ENCODE measurements at places on chromosomes 2 and 18. TPM values are rescaled to one million over a fixed set of nuclear protein-coding genes. Genes with fewer than 3 reads are reported as not detected.

DNA sequence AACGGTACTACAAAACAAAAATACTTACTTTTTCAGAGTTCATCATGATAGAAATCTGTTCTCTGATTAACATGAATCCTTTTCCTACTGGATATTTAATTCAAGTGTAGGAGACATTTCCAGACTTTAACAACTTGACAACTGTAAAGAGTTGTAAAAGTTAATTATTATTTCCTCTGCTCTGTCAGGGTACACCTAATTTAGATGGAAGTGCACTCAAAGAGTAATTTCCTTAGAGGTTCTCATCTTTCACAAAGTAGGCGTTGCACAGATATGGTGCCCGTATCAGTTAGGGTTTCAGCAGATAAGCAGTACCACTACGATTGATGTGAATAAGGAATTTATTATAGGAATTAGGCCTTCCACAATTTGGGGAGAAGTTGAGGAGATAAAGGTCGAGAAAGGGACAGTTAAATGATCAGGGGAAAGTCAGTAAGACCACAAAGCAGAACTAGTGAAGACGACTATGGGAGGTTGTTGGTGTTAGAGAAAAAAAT is 16.2 kb upstream of the PDE11A start:
- DNase-seq = no peak

GALR1 gene
- under 0.01 TPM for polyA plus RNA-seq

DNA sequence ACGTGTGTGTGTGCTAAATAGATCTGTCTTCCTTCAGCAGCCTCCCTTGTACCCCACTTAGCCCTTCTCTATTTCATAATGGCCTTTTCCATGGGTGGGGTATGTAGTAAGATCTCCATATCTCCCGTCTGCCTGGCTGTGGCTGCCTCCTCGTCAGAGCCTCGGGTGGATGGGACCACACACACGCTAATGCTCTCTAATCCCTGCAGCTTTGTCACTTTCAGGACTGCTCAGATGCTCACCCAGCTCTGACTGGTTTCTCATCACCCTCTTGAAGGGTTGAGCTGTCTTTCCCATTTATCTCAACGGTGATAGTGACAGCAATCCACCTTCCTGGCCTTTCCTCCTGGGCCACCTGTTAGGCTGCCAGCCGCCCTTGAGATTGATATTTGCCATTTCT is 95.3 kb downstream of the DCC start:
- DNase-seq = no peak

- no peak for DNase-seq
These were observed 227.6 kb downstream of the SATB2 start for GRCh38 chr2:199230091-199230490.

DNA sequence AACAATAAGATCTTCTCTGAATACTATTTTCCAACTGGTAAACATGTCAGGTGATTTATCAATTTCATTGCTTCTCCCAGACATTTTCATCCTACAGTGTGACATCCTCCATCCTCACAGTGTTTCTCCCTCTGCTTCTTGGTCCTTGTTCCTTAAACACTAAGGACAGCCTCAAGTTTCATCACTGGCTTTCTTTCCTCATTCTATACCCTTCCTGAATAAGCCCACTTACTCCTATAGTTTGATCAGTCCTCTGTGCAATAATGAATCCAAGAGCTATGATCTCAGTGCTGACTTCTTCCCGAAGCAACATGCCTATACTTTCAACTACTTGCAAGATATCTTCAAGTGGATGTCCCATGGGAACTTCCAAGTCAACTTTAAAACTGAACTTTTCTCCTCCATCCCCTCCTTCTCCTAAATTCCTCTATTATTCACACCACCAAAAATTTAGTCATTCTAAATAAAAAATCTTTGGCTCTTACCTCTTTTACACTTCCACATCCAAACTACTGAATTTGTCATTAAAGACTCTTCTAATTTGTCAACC is 87.6 kb downstream of the FAM228A start:
- no peak for DNase-seq

ALK gene
- polyA plus RNA-seq = 0.10 TPM

ASXL2 gene
- 2.4 TPM for polyA plus RNA-seq

DNA sequence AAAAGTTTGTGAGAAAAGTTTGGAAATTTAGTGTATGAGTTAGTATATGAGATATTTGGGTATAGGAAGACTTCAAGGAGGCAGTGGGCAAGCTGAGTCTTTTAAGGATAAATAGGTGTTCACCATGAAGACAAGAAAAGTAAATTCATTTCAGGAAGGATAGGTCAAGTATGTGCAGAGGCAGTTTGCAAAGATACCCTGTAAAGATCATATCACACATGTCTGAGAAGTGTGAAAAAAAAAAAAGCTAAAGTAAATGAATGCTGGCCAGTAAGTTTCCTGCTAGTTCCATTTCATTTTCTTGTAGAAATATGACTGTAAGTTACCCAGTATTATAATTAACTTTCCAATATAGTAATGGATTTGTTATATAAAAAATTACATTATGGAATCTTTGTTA is 131.0 kb downstream of the PHLPP1 start:
- DNase-seq = no peak

GRCh38 chr2:197200051-197200761 is 110.4 kb downstream of the ANKRD44 start:
- DNase-seq = peak; percentile 47

NOL4 gene
- polyA plus RNA-seq = 0.06 TPM

ATP8B1 gene
- 7.3 TPM for polyA plus RNA-seq

DNA sequence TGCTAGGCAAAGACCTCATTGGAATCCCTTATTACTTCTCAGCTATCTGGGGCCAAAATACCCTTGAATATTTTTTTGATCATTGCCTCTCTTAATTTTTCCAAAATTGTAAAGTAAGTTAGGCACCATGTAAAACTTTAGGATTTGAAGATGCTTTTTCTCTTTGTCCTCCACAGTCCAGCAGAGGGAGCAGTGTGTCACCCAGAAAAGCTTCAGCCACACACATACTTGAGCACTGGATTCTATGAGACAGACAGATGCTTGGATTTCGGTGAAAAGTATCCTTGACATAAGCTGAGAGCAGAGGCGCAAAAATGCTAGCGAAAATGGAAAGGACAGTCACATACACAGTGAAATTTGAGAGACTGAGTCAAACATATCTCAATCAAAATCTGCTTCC is 74.7 kb upstream of the KCNJ3 start:
- peak; percentile 72 for DNase-seq

SLC11A1 gene
- polyA plus RNA-seq = 359 TPM

DNA sequence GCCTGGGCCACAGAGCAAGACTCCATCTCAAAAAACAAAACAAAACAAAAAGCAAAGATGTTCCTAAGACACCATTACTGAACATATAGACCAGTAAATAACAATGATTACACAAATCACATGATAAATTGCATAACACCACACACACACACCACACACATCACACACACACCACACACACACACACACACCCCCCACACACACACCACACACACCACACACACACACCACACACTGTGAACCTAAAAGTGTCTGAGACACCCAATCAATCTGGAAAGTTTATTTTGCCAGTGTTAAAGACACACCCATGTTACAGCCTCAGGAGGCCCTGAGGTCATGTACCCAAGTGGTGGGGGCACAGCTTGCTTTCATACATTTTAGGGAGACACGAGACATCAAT is 62.6 kb upstream of the ASAP2 start:
- DNase-seq = no peak

PAPOLG gene
- polyA plus RNA-seq = 5.9 TPM

HOXD3 gene
- polyA plus RNA-seq = 0.18 TPM

GRCh38 chr2:134574611-134575330 is 144.0 kb downstream of the TMEM163 start:
- DNase-seq = no peak

SPATA3 gene
- polyA plus RNA-seq = not detected

GRCh38 chr2:196170213-196170605 is 1.2 kb downstream of the STK17B start:
- peak; percentile 48 for DNase-seq

- no peak for DNase-seq
These were observed 618.4 kb downstream of the BCL11A start for GRCh38 chr2:59935005-59935404.
